Activated CD4-positive, alpha-beta T cell treated with anti-CD3 and anti-CD28 coated beads for 4 hours (primary cell): ENCODE measurements at places on chromosomes 11 and 22.

DNA sequence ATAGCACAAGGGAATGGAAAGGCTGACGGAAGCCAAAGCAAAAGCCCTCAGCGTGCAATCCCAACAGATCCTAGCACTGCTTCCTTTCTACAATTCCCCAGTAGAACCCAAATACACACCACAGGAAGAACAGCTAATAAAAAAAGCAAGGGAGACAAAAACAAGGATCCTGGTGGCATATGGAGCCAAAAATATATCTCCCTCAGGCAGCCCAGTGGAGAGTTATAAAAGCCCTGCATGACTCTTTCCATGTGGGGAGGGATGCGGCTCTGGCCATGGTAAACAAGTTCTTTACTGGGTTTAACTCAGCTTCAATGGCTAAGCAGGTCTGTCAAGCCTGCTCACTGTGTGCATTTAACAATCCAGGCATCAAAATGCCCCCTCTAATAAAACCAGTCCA, 88.1 kb downstream of the PIWIL4 start:
- DNase-seq, result no peak

GRCh38 chr22:25736378-25737011, 5.5 kb upstream of the MYO18B start:
- DNase-seq, result no peak

GRCh38 chr11:35305670-35306382, 113.5 kb downstream of the SLC1A2 start:
- peak; percentile 45 for DNase-seq

DNA sequence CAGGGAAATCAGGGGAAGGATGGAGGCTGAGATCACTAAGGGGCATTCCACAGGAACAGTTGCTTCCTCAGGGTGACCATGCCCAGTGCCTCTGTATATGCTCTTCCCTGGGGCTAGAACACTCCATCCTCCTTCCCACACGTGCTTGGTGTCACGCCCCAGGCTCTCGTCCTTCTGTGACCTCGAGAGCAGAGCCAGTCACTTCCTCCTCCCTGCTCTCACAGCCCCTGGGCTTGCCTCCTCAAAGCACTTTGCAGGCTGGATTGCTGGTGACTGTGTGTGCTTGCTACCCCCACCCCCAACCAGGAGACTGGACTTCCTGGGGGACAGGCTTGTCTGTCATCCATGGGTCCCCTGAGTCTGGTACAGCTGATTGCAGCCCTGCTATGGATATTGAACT, 56.5 kb upstream of the AMPD3 start:
- no peak for DNase-seq

GRCh38 chr11:19552656-19553260, 159.9 kb upstream of the NAV2 start:
- DNase-seq, result no peak

- DNase-seq, result no peak
Observed at GRCh38 chr22:23142546-23143105, 836 bp upstream of the RSPH14 start.

DNA sequence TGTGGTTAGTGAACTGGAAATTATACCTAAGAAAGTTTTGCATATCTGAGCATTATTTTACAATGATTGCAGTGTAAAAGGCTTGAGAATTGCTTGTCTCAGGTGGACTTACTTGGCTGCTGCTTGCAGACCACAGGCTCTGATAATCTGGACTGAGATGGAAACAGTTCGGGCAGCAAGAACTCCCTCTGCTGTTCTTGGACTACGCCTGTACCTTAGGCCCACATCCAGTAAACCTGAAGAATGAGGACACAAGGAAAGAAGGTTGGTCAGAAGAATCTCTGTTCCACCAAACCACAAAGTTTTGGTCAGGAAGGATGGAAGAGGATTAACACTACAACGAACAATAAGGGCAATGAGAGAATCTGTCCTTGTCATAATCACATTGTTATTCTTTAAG, 80.1 kb downstream of the C2CD3 start:
- DNase-seq, result no peak
